Right hindlimb (tissue), 1 donor: ENCODE measurements at places on chromosomes 2 and 18.

DNA sequence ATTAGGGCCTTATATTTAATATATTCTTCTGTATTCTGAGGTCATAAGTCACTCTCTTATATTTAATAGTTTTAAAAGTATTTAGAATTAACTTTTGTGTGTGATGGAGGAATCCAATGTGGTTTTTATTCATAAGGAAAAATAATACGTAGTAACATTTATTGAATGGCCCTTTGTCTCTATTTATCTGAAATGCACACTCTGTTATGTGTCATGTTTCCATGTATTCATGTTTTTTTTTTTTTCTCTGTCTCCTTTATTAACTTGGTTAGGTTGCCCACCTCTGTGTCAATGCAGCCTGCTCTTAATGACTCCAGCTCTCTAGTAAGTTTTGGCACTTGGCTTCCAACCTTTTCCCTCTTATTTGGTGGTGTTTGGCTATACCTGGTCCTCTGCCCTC, 33.8 kb downstream of the RNF144A start:
- DNase-seq, result no peak

DNA sequence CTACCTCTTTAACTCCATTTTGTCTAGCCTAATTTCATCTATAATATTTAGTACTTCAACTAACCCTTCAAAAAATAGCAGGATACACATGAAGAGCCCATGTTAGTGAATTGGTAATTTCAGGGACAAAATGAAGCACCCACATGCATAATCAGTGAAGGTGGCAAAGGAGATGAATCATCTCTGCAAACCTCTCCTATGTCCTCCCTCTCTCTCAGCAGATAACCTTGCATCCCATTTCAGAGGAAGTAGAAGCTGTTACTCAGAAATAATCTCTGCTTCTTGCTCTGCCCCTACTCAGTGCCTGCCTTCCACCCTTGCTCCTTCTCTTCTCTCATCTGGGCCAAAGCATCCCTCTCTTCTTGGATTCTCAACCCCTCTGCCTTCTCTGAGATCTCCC, 60.2 kb upstream of the CAVIN2 start:
- DNase-seq, result no peak

- DNase-seq, result no peak
These were observed 115.5 kb downstream of the ESCO1 start for GRCh38 chr18:21484851-21485636.

DNA sequence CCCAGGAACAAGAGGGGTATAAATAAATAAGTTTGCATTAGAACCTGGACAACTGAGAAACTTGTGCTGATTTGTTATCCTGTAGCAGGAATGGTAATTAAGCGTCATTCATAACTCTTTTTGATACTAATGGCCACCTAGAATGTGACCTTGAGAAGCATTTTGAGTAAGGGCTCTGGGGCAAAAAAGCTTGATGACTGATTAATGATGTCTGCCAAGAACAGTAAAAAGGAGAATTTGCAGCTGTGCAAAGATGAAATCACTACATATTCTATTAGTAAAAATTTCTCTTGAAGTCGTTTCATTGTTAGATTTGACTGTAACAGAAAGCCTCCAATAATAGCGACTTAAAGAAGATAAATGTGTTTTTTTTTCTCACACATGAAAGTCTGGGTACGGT, 157.7 kb downstream of the PRKCE start:
- DNase-seq, result no peak

GRCh38 chr2:126835831-126836230, 62.9 kb upstream of the TEX51 start:
- no peak for DNase-seq

DNA sequence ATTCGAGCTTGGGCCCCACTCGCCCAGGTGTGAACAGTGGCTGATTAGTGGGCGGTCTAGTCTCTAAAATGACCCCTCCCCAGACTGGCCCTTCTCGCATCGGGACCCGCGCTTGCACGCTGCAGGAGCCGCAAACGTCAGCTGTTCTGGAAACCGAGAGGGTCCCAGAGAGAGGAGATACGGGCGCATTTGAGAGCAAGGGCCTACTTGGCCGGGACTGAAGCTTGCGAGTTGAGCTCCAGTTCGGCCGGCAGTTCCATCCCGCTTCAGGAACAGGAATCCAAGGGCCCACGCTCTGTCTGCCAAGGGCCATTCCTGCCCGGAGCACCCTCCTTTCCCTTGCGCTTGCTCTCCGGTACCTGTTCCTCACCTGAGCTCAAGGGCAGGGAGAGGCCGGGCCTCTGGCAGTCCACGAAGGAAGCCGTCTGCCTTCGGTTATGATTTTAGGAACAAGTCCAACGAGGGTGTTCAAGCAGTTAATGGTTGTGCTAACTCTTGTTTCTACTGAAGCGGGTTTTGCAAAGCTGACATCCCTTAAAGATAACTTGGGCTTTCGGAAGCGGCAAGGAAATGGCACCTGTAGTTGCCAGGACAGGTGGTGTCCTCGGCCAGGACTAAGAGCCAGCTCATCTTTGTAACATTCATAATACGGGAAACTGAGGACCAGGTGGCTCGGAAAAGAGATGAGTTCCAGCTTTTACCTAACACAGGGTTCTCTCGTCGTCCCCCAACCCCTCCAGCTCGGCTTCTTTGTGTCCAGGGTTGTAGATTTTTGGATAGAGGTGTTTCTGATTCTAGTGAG, 3.9 kb upstream of the DLX1 start:
- no peak for DNase-seq

DNA sequence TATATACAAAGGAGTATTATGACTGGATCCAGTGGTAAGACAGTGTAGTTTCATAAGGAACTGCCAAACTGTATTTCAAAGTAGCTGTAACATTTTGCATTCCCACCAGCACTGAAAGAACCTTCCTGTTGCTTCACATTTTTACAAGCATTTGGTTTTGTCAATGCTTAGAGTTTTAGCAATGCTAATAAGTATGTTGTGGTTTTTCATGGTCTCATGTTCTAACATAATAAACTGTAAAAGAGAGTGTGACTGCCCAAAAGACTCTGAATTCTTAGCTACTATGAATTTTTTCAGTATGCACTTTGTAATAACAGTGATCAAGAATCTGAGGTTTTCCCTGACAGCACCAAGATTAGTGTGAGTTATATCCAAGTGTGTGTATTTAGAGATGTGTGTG, 604.2 kb downstream of the XIRP2 start:
- DNase-seq, result no peak

GRCh38 chr18:13623871-13624270, 102.5 kb downstream of the FAM210A start:
- DNase-seq, result no peak

GRCh38 chr2:219916281-219916680, 288.9 kb downstream of the SLC4A3 start:
- no peak for DNase-seq

DNA sequence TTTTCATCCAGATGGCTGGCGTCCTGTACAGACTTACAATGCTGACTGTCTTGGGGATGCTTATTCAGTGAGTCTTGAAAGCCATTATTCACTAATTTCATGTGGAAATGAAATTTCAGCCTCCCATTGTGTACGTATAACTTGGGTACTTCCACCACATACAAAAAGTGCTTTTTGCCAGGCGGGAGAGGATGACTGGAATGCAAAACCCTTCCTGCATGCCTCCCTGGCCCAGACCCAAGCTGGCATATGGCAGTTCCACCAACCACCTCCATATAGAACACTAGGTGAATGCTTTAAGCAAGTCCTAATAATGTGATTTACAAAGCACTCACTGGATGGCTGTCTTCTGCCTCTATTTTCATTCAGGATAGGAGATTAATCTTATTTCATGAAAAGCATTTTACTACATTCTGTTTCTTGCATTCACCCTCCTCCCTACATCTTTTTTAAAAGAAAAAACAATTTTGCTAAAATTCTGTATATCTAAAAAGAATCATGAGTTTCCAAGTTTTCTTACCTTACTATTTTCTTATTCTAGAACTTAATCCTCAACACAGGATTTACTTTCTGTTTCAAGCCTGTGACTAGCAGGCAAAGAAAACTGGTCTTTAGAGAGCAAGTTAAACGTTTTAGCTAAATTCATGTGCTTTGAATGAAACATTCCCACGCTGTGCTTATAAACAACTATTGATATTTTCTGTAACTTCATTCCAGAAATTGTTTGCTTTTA, 327.6 kb downstream of the NCKAP5 start:
- DNase-seq, result no peak

- no peak for DNase-seq
These were observed 275.3 kb upstream of the RAB12 start for GRCh38 chr18:8333961-8334360.

GRCh38 chr2:43475137-43475846, 120.5 kb downstream of the THADA start:
- no peak for DNase-seq

DNA sequence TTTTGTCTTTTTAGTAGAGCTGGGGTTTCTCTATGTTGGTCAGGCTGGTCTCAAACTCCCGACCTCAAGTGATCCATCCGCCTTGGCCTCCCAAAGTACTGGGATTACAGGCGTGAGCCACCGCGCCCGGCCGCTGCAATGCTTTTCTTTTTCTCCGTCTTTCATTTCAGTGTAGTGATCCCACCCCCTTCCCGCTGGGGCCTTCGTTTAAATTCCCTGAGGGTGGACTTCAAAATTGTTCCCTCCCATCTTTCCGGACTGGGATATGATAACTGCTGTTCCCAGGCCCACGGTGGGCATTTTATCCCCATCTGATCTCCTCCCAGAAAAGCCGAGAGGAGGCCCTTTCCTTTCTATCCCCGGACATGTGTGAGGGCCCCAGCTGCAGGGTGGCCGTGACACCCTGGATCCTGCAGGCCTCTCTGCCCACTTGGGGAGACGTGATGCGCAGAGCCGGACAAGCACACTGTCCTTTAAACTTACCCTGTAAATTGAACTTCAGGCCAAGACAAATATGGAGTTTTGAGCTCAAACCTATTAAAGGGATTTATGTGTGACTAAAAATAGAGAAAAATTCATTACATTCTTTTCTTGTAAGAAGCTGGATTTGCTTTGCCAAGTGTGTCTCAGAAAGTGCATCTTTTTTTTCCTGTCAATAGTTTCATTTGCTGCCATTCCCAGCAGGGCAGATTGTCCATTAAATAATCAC, 54.5 kb upstream of the AFF3 start:
- peak; percentile 28 for DNase-seq

- no peak for DNase-seq
These were observed 68.6 kb downstream of the ASXL2 start for GRCh38 chr2:25809646-25810045.

GRCh38 chr2:109680523-109681297, 66.5 kb downstream of the SOWAHC start:
- no peak for DNase-seq

DNA sequence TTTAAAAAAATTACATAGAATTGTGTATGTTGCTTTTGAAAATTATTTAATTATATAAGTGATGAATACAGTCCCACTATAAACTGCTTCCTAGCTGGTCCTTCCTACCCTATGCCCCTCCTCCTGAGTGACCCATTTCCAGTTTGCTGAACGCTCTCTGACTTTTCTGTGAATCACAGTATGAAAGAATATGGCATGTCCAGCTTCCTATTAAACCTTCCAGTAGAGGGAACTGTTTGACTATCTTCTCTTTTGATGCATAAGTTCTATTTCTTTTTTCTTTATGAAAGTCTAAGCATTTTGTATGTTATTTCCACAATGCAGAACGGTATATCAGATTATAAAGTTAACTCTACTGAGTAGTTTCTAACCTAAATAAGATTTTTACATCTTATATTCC, 41.3 kb downstream of the PSMG2 start:
- DNase-seq, result no peak

- no peak for DNase-seq
These were observed 207.6 kb upstream of the RAB12 start for GRCh38 chr18:8401606-8402005.

DNA sequence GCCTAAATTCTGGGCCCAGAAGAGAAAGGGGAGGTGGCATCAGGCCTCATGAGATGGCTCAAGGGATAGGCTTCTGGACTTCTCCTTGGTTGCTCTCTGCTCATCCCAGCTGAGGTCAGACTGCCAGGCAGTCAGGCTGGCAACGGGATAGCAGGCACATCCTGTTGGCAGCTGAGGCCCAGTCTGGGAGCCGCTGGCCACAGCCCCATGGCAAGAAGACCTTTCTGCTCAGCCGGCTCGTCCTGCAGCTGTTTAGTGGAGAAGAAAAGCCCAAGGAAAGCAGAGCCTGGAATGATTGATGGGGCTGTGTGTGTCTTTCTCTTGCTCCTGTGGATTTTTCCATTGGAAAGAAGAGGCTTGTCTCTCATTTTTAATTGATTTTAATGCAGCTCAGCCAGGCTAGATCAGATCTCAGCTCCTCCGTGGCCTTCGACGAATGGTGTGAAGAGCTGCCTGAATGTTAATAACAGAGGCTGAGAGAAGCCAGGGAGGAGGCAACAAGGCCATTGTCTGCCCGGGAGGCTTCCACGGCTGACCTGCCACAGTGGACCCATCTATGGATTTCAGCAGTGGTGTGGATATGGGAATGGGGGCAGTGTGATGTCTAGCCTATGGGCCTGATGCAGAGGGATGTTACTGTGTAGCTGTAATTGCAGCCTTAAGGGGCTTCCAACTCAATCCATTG, 99.5 kb downstream of the HS1BP3 start:
- peak; percentile 84 for DNase-seq

- no peak for DNase-seq
These were observed 152.8 kb upstream of the STK17B start for GRCh38 chr2:196324211-196324610.

GRCh38 chr18:79548986-79549637, 130.5 kb upstream of the CTDP1 start:
- DNase-seq, result peak; percentile 17

GRCh38 chr18:48227206-48227605, 182.0 kb downstream of the ZBTB7C start:
- no peak for DNase-seq

GRCh38 chr2:217714287-217714751, 288.5 kb downstream of the TNS1 start:
- DNase-seq, result peak; percentile 76

- no peak for DNase-seq
These were observed 112.0 kb downstream of the QPCT start for GRCh38 chr2:37456479-37456878.

DNA sequence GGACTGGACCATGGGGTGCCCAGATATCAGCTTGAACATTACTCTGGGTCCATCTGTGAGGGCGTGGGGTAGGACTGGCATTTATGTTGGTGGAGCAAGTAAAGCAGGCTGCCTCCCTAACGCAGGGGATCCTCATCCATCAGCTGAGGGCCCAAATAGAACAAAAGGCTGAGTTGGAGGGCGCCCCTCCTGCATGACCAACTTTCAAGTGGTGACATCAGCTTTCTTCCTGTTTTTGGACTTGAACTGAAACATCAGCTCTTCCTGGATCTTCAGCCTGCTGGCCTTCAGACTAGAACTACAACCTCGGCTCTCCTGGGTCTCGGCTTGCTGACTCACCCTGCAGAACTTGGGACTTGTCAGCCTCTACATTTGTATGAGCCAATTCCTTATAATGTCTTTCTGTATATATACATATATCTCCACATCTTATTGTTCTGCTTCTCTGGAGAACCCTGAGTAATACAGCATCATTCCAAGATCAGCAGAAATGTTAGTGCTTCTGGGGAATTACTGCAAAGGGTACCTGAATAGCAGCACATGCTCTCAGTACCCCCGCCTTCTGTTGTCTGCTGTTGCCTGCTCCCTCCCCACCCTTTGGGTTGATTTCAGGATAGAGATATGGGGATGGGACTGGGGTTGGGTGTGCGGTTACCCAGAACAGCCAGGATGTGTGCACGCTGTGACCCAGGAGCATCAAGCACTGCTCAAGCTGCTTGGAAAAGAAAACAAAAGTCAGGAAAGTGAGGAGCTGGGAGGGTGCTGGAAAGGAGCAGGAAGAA, 20.0 kb downstream of the TMEM127 start:
- no peak for DNase-seq
